G401 (cell line): ENCODE measurements at places on chromosomes 1 and 21.

- no peak for DNase-seq
Measured at GRCh38 chr1:80056179-80056578, 1049.6 kb upstream of the ADGRL4 start.

DNA sequence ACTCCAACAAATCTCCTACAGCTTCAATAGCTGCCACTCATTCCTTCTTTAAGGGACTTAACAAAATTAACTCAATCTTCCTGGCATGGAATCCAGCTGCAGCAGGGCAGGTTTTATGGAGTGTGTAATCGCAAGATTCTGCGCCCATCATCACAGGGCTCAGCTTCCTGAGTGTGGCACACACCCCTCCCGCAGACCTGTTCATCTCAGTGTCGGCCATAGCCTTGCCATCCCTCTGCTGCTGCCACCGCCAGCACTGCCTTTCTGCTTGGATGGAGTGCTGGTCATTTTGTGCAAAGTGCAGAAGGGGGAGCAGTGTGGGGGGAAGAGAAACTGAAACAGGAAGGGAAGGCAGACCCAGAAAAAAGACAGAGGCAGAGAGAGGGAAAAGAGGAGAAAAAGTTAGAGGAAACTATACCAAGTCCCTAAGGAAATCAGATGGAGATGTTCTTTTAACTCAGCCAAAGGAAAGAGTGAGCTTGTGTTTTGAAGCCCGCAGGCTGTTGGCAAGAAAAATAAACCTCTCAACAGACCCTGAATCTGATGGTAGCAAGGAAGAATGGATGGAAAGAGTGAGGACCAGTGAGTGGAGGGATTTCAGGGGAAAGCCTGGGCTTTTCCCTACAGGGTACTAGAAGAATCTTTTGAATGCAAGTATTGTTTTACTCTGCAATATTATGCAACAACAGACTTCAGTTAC is 324.2 kb downstream of the SEC16B start:
- no peak for DNase-seq

- DNase-seq = no peak
Measured at GRCh38 chr1:33394770-33395169, 36.1 kb downstream of the PHC2 start.

DNA sequence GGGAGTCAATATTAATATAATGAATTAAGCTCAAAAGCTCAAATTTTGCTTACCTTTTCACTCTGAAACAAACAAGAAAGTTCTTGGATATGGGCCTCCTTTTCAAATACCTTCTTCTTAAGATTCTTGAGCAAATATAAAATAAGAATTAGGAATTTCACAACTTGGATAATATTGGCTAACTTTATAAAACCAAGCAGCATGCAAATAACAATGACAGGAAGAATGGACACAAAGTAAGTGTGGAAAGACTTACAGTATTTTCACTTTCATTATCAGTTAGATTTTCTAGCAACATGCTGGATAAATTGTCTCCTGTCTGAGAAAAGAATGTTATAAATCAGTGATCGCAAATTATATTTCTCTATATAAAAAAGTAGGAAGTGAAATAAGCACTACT is 13.2 kb downstream of the ODF2L start:
- DNase-seq = no peak
